ENCODE measurements at places on chromosomes 2 and 18.

DNA sequence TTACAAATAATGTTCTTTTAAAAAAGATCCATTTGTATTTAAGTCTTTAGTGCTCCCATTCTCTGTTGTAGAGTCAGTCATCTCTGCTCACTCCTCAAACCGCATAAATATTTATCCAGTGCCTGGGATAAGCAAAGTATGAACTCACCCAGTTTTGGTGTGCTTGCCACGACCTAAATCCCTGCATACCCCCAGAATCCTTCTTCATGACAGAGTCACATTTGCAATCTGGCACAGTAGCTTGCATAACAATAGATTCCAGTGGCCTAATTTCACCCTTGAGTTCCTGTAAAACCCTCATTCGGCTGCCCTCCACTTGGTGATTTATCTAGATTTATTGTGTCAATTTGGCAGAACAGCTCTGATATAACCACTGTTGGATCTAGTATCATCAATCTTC, 92.9 kb downstream of the DTNA start:
- no peak for DNase-seq

- DNase-seq = no peak
These were observed 6.3 kb downstream of the CCNT2 start for GRCh38 chr2:134924912-134925311.

DNA sequence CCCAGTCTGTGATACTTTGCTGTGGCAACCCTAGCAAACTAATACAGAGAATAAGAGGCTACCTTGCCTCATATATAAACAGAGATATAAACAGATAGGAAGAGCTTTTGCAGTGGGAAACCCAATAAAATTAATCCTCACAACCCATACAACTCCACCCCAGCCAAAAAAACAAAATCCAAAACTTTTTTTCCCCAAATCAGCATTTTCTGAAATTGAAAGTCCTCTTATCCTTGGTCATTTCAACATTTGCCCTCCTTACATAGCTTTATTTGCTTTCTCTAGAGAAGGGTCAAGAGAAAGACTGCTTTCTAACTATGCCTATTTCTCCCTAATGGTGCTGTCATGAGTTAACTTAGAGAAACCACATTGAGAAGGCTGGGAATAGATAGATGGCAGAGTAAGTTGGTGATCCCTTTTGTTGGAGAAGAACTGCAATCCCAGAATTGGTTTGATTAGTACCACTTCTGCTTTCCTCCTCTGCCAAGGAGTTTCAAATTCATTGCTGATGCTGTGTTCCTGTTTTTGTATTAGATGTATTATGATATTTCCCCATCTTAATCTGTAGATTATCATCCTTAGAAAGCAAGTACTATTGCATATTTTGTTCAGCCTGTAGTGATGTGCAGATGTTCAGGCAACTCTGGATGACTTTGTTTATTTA, 76.5 kb upstream of the B3GNT2 start:
- DNase-seq = no peak

DNA sequence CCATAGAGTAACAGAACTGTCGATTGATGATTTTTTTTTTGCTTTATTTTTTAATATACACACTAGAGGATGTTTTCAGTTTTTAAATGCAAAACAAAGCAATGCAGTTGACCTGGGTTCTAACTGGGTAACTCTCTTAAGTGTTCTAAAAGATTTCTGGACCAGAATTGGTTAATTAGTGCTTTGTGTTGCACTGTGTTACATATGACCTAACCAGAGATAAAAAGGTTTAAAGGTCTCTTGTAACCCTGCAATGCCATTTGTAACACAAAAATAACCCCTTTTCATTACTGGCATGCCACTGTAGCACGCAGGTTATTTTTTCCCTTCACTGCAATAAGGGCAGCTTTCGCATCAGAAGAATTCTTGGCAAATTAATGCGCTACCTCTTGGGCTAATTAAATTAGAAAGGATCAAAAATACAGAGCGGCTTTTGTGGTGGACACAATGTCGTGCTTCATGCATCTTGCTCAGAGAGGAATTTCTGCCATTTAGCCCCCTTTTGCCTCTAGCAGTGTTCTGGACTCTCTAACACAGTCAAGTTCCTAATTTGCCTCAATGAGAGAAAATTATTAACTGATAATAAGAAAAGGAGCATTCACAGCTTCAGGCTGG, 250.8 kb upstream of the ZEB2 start:
- DNase-seq = no peak

DNA sequence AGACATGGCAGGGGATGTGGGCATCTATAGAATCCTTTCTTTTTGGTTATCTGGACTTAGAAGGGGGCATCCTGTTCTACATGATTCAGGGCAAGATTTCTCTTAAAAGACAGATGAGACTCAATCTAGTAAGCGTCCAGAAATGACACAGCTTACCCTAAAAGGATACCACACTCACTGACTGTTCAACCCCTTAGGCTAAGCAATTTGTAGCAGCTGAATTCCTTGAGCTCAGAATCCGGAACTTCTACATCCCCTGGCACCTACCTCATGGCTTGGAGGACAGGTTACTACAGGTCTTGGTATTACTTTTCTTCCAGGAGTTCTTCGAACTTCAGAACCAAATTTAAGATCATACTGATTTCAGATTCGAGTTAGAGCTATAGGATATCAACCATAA, 138.4 kb downstream of the LAMA3 start:
- DNase-seq = no peak

- no peak for DNase-seq
These were observed 43.4 kb upstream of the TNFRSF11A start for GRCh38 chr18:62281684-62282083.

- DNase-seq = peak; percentile 32
These were observed 396 bp downstream of the CNOT9 start for GRCh38 chr2:218569038-218569431.

DNA sequence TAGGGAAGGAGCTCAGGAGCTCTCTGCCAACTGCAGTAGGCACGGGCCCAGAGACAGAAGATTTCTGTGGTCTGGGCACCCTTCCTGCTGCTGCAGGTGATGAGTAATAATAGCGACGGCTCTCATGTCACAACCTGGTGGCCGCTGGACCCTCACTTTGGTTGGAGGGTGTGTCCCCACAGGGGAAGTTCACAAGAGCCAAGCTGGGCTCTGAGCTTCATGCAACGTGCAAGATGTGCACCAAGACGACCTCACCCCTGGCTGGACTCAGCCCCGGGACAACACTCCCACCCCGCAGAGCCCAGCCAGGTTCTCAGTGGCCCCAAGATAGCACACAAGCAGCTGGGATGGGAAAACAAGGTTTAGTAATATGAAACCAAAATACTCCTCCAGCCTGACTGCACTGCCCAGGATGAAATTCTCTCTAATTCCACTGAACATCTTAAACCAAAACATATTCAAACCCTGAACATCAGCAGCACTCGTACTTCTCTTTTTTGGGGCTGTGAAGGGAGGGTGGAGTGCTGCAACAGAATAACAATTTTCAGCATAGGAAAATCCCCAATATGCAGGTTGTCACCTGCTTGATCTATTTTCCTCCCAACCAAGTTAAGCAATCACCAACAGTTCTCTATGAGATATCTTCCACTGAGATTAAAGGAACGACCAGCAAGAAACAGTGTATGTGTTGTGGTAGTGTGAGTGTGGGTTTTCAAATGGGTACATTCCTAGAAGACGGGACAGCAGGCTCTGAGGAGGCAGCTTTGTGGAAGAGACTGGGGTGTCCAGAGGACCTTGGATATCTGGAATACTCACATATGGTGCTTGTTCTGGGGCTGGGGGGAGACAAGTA, 26.5 kb downstream of the BCL2 start:
- no peak for DNase-seq

DNA sequence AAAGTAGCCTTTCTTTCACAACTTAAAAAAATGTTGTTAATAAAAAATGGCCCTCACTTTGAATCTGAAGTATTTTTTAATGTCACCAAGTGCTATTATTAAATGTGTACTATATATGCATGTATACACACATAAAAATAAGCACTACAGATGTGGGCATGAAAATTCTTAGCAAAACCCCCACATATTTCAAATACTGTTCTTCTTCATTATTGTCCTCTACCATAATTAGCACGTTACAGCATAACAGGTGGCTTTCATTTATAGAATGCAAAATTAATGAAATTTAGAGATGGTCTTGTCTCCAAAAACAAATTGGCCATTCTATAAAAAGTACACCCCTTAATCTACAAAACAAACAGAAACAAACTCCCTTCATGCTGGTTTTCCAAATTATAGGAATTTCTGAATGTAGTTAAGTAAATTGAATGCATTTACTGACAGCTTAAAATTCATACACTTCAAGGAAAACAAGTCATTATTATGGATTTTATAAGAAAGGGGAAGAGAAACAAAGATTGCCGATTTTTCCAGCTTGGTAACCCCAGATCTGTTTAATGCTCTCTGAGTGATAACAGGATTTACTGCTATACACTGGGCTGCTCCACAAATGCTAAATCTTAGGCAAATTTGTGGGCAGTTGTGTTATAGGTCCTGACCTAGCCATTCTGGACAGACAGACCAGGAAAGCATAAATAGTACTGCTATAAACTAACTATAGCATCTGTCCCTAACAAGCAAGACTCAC, 67.2 kb downstream of the SPRED2 start:
- no peak for DNase-seq

DNA sequence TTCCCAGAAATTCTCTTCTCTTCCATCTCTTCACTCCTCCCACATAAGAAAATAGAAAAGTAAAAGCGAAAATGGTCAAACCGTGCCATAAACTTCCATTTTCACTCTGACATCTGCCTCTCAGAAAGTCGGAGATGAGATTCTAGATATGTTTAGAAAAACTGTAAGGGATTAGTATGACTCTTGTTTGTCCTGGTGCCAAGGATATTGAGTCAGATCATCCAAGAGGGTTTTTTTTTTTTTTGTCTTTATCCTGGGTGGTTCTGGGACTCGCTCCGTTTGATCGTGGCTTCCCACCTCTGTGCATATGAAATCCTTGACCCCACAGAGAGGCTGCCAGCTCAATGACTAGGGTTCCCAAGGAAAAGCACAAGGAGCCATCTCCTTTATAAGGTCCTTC, 17.3 kb downstream of the EN1 start:
- DNase-seq = no peak

DNA sequence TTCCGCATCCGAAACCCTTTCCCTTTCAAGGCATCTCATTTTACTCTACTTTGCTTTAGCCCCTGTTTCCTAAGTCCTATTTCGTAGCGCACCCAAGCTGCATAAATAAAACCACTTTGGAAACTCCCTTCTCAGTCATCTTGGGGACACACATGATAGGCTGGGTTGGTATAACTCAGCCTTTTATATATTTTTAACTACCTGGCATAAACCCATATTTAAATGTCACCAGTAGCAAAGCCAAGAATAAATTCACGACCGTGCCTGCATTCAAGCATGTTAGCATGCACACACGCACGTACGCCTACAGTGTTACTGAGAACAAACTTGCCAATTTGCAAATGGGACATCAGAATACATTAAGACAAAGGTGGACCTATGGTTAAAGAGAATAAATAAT, 564.7 kb upstream of the PIK3C3 start:
- DNase-seq = no peak

GRCh38 chr2:15749460-15750432, 158.1 kb downstream of the DDX1 start:
- DNase-seq = no peak

- peak; percentile 57 for DNase-seq
These were observed 11.5 kb downstream of the SPRED2 start for GRCh38 chr2:65420712-65421431.

GRCh38 chr18:31101183-31102024, 817 bp downstream of the DSC2 start:
- no peak for DNase-seq

DNA sequence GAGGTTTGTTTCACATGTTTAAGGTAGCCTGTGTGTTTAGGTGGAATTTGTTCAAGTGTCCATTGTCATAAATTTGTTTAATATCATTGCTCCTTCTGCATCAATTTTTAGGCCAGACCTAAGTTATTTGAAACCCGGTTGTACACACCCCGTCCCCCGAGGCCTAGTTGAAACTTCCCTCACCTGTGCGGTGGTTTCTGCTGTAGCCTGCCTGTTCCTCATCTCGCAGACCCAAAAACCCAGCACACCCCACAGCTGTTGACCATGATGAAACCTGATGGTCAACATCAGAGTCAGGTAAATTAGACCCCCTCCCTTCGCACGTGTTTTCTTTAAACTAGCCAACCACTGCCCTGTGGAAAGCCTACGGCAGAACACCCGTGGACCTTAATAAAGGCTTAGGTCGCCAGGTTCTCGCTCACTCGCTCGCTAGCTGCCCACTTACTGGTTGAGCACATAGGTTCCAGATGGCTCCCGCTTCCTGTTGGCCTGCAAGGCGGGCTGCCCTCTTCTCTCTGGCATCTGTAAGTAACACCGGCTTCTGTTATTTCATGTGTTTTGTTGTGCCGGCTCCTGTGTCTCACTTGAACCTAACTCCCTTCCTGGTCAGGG, 64.4 kb downstream of the EML6 start:
- no peak for DNase-seq

GRCh38 chr2:208128136-208128535, 1.5 kb downstream of the CRYGC start:
- DNase-seq = no peak

DNA sequence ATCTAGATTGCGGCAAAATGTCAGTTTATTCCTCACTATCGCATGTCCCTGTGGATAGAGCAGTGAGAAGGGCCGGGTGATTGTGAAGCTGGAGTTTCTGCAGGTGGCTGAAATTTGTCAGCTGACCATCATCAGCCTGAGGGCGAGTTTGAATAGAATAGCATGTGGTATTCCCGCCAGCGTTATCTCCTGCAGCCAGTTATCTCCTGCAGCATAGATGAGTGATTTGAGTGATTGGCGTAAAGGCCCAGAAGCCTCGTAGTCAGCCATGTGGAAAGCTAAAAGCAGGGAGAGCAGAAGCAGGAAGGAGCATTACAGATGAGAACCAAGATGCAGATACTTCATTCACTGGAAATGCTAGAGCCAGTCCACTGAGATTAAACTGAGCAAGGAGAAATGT, 65.5 kb downstream of the CABLES1 start:
- no peak for DNase-seq

GRCh38 chr2:96874198-96874831, 4.4 kb upstream of the SEMA4C start:
- DNase-seq = no peak

DNA sequence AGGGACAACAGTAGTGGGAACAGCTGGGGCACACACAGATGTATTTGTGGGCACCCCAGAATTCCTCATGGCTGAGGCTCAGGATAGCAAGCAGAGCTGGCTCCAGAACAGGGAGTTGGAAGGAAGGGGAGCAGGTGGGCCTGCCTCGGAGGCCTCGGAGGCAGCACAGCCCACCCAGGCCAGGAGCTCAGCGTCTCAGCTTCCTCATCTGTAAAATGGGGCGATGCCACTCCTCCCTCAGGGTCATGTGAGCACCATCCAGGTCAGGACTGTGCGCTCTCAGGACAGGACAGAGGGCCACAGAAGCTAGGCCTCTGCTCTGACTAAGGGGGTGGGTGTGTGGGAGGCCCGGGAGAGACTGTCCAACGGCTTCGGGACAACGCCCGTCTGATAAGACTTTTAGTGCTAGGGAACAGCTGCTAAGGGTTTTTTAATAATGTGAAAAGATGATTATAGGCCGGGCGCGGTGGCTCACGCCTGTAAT, 106.2 kb downstream of the HDAC4 start:
- no peak for DNase-seq

GRCh38 chr2:239813261-239814115, 211.7 kb downstream of the NDUFA10 start:
- DNase-seq = no peak

GRCh38 chr2:218662377-218662776, 2.9 kb downstream of the BCS1L start:
- no peak for DNase-seq
